ENCODE measurements at places on chromosomes 3 and 15.

DNA sequence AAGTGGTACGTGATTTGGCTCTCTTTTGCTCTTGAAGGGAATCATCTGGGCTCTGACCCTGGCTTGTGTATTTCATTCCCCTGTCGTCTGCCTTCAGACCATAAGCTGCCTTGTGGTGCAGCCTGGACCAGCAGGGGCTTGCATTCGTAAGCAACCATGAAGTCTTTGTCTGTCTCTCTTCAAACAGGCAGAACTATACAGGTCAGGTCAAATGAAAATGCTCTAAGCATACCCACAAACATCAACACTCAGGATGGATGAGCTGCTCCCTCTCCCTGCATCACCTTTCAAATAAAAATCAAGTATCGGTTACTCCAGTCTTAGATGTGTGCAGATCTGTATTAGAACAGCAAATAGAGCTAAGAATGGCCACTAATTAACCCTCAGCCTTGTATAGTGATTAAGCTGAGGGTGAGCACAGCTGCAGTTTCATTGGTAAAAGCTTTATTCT lies 268.6 kb upstream of the UBE2E1 start:
- DNase-seq = no peak

DNA sequence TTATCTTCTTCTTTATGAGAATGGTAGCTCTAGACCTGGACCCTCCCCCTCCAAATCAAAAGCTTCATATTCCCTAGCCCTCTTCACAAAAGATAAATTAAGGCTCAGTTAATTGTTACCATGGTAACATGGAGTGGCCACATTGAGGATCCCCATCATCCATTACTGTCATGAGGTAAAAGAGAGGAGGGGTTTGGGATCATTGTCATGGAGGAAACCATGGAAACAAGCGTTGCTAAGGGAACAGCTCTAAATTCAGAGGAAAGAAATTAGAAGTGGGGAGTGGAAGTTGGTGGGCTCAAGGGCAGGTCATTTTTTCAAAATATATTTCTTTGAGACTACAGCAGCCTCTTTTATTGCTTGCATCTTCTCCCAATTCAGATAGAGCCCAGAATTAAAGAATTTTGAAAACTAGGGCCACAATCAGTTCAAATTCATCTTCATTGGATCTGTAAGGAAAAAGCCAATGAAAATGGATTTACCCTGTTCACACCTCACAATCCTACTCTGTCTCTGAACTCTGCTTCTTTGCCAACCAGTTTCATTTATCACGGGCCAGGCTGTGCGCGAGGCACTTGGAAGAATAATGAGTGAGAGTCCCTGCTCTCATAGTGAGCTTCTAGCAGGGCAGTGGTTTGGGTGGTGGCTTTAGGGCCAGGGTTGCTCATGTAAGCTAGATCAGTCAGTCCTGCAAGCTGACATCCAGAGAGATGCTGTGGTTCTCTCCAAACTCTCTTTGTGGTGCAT lies 11.6 kb upstream of the AEN start:
- no peak for DNase-seq

- no peak for DNase-seq
These were observed 19.7 kb downstream of the CEMIP start for GRCh38 chr15:80798911-80799310.

- DNase-seq = no peak
These were observed 241.6 kb downstream of the KCNMB2 start for GRCh38 chr3:178777718-178778411.

DNA sequence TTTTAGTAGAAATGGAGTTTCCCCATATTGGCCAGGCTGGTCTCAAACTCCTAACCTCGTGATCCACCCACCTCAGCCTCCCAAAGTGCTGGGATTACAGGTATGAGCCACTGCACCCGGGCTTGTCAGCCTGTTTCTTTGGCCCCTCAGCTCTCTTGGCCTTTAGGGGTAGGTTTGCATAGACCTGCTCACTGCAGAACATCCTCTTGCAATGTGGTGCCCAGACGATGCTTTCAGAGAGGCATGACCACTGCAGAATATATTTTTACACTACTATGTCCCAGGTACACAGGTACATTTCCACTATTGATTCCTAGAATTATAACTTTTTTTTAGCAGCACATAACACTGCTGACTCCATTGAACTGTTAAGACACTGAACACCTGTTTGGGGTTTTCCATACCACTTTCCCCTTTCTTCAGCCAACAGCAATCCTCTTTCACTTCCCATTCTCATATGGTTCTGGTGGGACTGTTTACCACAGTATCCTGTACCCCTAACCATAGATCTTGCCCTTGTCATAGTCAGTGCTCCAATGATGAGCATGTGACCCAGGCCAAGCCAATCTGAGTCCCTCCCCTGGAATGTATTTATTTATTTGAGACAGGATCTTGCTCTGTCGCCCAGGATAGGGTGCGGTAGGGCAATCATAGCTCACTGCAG lies 21.1 kb downstream of the CCDC32 start:
- DNase-seq = no peak

GRCh38 chr3:143120716-143121240 lies 1.2 kb downstream of the CHST2 start:
- DNase-seq = no peak

- DNase-seq = no peak
These were observed 159.8 kb downstream of the AKAP13 start for GRCh38 chr15:85540085-85540797.

DNA sequence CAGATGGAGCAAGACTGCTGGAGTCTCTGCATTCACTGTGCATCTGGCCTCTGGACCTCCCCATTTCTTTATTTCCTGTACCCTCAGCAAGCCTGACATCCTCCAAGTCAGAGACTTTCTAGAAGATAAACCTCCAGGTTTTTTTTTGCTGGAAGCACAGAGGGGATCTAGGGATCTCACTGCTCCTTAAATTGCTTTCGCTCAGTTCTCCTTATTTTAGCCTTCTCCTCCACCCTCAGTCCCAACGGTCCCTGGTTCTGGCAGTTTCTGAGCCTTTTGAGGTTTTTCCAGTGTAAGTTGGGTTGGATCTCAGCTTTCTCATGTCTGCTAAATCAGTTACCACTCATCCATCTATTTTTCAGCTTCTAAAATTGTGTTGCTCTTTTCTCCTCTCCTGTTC lies 22.7 kb upstream of the CHD2 start:
- DNase-seq = no peak

GRCh38 chr3:14411988-14412387 lies 9.6 kb downstream of the SLC6A6 start:
- no peak for DNase-seq

GRCh38 chr3:195140816-195141793 lies 129.9 kb downstream of the XXYLT1 start:
- no peak for DNase-seq

GRCh38 chr3:38555926-38556325 lies 59.8 kb downstream of the EXOG start:
- DNase-seq = no peak

- no peak for DNase-seq
These were observed 238.6 kb downstream of the RAP2B start for GRCh38 chr3:153400641-153401040.

DNA sequence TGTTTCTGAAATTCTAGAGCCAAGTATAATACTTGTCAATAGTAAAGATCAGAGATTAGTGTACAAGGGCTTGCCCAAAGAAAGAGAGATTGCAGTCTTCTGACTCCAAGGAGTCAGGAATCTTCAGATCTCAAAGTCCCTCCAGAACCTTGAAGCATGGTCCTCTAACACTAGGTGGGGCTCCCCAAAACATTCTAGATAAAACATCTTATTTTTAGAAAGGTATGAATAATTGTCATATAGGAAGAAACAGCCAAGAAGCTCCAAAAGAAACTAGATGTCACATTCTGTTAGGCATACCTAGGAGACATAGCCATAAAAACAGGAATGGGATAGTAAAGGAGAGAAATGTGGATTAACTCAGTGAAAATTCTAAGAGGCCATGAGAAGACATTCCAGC lies 10.7 kb downstream of the MUC13 start:
- DNase-seq = no peak

DNA sequence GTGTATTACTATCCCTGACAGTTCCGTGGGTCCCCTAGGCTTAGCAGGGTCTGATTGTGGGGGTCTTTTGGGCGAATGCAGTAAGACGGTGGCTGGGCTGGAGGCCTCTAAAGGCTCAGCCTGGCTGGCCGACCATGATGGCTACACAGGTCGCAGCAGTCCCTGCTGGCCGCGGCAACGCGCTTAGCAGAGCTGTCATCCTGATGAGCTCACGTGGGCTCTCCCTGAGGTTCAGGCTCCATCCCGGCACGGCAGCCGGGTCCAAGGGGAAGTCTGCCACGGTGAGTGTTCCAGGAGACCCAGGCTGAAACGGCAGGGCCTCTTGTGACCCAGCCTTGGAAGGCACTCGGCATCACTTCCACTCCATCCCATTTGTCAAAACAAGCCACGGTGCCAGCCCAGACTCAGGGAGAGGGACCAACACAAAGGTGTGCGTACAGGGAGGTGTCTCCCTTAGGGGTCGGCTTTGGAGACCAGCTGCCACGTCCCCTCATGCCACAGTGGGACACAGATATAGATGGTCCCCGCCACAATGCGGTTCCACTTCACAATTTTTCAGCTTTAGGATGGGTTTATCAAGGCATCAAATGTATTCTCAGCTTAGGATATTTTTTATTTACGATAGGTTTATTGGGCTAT lies 101.8 kb downstream of the XXYLT1 start:
- DNase-seq = no peak

DNA sequence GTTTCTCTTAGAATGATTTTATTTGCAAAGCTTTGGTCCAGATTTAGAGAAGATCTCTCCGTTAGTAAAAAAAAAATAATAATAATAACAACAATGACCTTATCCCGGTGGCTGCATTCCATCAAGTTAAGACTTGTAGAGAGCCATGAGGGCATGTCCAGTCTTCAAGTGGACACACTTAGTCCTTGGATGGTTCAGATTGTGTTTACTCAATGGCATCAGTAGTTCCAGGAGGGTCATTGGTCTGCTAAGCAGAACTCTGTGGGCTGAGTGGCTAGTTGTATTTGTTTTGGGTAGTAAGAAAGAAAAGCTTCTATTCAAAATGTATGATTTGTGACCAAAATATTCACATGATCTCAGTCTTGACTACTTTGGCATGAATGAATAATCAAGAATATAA lies 116.3 kb upstream of the UBE2E2 start:
- DNase-seq = no peak

DNA sequence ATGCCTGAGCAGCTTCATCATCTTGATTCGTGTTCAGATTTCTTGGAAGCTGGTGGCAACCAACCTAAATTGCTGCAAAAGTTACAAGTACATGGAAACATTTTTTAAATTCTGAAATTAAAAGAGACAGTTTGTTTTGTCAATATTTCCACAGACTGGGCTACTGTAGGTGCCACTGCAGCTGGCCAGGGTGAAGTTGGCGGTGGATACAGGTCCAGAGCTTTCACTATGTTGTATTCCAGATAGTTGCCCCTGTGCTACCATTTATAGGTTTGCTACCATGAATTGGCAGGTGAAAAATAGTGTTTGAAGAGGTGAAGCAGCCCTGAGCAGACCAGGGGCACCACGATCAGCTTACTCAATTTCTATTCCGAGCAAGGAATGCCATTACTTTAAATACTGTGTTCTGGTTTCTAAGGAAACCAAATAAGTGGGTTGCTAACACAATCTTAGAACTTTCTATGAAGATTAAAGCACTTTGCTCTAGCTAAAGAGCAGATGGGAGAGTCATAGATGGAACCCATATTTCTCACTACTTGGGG lies 21.2 kb upstream of the SHC4 start:
- DNase-seq = no peak

DNA sequence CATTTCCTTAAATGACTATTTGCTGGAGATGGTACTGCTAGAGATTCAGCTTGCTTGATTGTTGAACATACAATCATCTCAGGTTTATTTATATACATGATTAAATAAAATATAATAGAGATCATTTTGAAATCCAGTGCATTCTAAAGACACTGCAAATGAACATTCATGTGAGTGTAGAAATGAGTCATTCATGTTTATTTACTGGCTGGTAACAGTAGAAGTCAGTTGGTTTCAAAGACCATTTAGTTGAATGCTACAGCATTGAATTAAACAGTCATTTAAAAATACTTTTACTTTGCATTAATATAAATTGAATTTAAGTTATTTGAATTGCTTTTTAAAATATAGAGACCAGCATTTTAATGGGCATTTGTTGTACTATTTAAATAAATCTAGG lies 551.9 kb upstream of the GOLIM4 start:
- no peak for DNase-seq

- DNase-seq = no peak
These were observed 35.0 kb downstream of the FILIP1L start for GRCh38 chr3:100079328-100079727.

DNA sequence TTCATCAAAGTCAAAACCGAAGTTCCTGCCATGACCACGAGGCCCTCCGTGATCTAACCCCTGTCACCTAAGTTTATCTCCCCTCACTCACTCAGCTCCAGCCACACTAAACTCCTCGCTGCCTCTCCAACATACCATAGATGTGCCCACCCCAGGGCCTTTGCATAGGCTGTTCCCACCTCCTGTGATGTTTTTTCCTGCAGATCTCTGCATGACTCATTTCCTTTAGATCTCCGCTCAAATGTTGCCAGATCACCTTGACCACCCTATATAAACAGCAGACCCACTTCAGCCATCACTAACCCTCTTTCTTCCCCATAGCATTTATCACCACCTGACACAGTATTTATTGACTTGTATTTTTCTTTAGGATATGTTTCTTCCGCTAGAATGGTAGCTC lies 58.5 kb downstream of the HRH1 start:
- no peak for DNase-seq

GRCh38 chr15:81254916-81255290 lies 58.2 kb downstream of the IL16 start:
- DNase-seq = no peak

DNA sequence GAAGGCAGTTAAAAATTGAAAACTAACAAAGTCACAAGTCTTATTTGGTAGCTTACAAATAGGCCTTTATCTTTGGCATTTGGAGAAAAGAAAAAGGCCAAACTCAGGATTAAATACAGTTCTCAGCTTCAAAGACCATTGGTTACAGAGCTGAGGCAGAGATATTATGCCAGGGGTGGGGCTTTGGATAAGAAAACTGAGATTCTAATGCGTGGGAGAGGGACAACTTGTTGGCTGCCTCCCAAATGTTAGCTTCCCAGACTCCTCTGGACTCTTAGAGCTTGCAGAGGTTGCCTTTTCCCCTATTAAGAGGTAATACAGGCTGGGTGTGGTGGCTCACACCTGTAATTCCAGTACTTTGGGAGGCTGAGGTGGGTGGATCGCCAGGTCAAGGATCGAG lies 231.8 kb downstream of the SQOR start:
- no peak for DNase-seq

DNA sequence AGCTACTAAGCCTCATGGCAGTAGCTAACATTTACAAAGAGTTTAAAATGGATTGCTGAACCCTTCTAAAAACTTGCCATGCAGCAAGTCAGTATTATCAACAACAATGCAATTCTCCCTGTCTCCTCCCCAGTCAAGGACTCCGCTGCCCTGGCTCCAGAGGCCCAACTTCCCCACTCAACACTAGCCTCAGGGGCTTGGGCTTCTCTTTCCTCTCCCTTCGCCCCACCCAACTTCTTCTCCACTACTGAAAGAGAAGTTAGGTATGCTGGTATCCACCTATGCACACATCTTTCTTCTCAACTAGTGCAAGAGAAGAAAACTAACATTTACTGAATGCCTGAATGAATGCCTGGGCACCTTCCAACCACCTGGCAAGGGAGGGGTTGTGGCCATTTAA lies 30.7 kb downstream of the TLE3 start:
- DNase-seq = no peak

GRCh38 chr15:77173487-77173886 lies 102.6 kb upstream of the TSPAN3 start:
- DNase-seq = no peak
